ENCODE measurements at places on chromosomes 13 and 19. TPM values are rescaled to one million over a fixed set of nuclear protein-coding genes. Genes with fewer than 3 reads are reported as not detected.

The RNF225 gene
- not detected for total RNA-seq

The AXL gene
- 62.7 TPM for total RNA-seq

The ZNF439 gene
- total RNA-seq = 0.07 TPM

The NAPSA gene
- 3.5 TPM for total RNA-seq

The GPR18 gene
- total RNA-seq = not detected

The MBD3L2 gene
- total RNA-seq = not detected

The KLK14 gene
- not detected for total RNA-seq

The TPTE2 gene
- total RNA-seq = 0.24 TPM

The OR10H1 gene
- not detected for total RNA-seq

The SLC17A7 gene
- 1.6 TPM for total RNA-seq

The ADGRE3 gene
- not detected for total RNA-seq

All from cardiac muscle cell (in vitro differentiated cells and primary cell).